ENCODE measurements at places on chromosomes 3 and 15.
A peak's percentile ranks its signal among the peaks of the same experiment; 100 is the strongest.

DNA sequence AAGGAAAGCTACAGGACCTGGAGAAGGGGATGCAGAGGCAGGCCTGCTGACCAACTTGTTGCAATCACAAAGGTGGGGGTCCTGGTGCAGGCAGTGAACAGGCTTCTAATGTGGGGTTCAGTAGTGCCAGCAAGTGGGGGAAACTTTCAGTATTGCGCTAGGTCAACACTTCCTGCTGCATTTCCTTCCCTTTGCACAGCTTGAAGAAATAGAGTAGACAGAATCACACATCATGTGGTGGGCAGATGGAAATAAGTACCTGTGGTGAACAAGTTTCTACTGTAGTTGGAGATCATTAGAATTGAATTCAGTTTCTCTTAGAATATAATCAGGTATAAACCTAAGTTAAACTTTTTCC lies 63.4 kb downstream of the RGMA start:
- DNase-seq: no peak

DNA sequence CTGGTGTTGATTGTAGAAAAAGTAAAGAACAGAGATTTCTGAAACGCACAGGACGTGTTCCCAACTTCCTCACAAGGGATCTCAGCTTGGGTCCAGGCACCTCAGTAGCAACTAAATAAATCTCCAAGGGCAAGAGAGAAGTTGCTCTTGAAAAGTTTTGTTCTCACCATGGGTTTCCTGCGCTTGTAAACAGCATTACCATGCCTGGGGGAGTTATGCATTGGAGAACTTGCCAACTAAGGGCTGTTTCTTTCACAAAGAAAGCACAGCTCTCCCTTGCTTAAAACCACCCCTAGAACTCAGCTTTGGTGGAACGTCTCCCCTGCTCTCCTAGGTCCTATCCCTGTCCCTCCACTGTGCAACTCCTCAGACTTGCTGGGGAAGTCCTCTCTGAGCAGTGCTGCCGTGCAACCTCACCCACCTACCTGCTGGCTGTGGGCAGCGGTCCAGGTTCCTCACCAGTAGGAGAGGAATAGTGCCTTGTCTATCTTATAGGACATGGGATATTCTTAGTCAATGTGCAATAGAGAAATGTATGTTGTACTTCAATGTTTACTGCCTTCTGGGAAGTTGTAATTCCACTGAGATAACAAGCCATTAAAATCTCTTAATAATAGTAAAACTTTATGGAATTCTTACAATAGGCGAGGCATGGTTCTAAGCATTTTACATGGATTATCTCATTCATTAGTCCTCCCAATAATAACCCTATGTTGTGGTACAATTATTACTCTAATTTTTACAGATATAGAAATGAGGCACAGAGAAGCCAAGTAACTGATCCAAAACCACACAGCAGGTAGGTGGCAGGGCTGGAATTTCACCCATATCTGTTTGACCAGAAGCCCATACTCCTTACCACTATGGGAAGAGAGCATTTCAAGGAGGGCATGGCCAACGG lies 51.5 kb downstream of the UMPS start:
- no peak for DNase-seq

DNA sequence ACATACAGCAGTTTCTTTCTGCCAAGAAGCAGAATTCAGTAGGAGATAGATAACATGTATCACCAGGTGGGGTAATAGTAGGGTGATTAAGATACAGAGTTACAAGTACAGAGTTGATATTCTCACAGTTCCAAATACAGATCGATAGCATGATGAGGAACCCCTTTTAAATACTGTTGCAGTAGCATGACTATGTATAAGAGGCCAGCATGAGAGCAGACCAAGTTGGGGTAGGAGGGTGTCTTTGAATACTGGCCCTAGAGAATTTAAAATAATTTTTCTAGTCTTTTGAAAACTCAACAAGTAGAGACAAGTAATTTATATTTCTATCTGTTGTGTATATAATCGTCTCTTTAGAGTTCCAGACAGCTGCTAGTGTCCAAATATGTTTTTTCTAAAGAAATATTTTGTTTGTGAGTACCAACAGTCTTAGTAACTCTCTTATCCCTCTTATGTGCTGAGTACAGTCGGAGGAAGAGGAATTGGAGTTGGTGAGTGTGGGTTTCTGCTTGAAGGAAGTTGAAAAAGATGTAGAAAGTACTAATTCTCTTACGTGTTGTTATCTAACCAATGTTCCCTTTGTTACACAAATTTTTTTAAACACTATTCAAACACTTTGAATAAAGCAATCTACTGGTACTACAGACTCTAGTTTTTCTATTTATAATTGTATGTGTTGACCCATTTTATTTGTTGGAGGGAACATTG lies 30.2 kb downstream of the LYSMD4 start:
- DNase-seq: no peak

DNA sequence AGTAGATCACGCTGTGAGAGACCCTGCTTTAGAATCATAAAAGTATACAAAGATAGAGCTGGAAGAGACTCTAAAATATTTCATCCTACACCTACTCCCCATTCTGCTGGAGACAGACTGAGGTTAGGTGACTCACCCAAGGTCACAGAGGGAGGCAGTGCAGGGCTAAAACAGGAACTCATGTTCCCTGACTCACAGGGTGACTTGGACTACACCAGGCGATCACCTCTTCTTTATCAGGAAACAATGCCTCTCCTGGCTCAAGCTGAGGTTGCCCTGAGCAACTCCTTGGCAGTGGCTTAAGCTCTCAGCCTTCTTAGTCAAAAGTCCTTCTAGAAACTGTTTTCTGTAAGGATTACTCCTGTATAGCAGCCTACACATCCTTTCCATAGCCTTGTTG lies 26.4 kb upstream of the TNFAIP8L3 start:
- peak; percentile 91 for DNase-seq

DNA sequence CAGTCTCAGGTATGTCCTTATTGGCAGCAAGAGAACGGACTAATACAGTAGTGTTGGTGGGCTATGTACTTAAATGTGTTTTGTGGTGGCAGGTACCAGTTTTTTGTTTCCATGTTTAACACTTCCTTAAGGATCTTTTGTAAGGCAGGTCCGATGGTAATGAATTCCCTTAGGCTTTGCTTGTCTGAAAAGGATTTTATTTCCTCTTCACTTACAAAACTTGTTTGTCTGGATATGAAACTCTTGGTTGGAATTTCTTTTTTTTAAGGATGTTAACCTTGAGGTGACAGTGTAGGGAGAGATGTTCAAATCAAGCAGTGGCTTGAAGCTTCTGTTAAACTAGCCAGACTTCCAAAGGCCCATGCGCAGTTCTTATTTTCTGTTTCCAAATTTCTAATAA lies 122.2 kb upstream of the FGF7 start:
- DNase-seq: peak; percentile 6

GRCh38 chr3:19065027-19065426 lies 83.3 kb upstream of the KCNH8 start:
- DNase-seq: peak; percentile 14

DNA sequence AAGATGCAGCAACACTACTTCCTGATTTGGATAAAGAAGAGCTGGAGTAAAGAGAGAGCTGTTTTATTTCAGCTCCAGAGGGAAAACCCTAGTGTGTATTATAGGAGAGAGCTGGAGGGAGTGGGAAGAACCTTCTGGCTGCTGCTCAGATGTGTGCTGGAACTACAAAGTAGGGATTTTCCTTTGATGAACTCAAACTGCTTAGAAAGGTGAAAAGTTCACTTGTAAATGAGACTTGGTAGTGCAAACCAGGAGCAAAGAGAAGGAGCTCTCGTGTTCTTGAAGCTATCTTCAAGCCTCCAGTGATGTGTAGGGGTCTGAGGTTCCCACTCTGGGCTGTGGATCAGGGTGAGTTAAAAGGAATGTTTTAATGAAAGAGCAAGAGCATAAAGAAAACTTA lies 110.4 kb downstream of the EDEM1 start:
- DNase-seq: no peak

DNA sequence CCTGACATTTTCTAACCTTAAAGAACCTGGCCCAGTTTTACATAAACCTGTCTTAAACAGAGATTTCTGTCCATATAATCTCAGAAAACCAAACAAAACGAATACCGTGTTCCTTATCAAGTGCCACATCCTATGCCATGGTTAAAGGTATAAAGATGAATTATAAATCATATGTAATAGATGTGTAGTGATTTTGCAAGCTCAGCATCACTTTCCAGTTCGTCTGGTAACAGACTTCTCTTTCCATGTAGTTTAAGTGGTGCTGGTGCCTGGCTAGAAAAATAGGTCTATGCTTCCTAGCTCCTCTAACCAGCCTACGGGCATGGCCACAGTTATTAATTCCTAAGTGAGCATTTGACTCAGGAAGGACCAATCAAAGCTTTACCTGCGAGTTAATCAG lies 3.4 kb upstream of the GRM7 start:
- DNase-seq: no peak

DNA sequence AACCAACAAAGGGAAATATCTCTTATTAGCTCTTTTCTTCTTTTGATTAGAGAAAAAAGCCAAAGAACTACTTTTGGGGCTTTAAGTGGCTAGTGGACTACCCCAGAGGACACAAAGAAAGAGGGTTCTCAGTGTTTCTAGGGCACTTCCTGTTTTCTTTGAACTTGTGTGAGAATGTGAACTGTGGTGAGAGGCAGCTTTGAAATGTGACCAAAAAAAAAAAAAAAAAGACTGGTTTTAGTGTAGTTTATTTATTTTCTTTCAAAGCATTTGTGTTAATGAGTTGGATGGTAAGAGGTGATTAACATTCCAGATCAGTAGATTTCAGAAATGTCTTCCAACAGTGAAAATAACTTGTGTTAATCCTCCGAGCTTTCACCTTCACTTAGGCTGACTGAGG lies 32.4 kb downstream of the SELENOT start:
- no peak for DNase-seq

DNA sequence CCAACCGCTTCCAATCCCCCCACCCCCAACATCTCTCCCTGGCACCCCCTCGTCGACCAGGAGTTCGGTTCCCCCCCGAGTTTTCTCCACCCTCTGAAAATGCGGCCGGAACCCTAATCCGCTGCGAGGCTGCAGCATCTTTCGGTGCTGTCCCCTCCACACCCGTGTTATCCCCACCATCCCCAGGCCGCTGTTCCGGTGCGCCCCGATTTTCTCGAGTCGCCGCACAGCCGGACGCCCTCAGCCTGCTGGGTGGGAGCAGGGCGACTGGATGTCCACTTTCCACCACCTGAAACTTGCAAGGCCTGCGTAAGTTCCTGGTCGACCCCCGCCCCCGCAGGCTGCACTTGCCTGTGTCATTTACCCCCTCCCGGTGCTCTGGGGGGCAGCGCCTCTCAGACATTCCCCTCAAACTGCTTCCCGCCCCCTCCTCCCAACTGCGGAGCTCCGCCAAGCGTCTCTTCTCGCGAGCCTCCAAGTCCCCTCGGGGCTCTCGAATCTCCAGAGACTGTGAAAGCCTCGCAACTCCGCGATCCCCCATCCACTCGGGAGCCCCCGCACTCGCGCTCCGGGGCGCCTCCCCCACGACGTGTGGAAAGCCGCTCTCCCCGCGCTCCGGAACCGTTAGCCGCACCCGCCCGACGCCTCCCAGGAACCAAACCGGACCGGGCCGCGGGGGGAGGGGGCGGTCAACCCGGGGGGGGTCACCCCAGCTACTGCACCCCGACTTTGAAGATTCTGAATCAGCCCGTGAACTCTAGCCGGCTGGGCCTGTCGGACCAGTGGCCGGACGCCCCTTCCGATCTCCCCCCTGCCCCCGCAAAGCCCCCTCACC lies 566 bp downstream of the ETV5 start:
- peak; percentile 56 for DNase-seq

DNA sequence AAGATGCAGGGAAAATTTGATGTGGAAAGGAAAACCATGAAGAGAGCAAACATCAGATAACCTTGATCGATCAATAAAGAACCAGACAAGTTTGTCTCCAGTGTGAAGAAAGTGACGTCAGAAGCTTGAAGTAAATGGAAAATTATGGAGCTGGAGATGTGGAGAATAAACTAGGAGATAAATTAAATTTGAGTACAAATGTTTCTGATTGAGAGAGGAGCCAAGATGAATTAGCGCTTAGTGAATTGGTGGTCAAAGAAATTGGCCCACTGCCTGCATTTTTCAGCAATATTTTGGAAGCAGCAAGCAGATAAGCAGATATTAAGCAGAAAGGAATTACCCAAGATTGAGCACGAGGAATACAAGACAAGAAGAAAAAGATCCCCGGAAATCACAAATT lies 567.3 kb upstream of the ZNF385D start:
- DNase-seq: no peak
